ENCODE measurements at places on chromosomes 7 and 10.

- H3K4me1 ChIP-seq = peaks cover 19% of the 10 kb centered on the region
- H3K27me3 ChIP-seq = no peaks in the 10 kb centered on the region
- H3K4me3 ChIP-seq = peak overlapping the region; percentile 12
- H3K27ac ChIP-seq = peak overlapping the region; percentile 75
Observed at GRCh38 chr7:134804854-134805253, 25.4 kb downstream of the CALD1 start.

DNA sequence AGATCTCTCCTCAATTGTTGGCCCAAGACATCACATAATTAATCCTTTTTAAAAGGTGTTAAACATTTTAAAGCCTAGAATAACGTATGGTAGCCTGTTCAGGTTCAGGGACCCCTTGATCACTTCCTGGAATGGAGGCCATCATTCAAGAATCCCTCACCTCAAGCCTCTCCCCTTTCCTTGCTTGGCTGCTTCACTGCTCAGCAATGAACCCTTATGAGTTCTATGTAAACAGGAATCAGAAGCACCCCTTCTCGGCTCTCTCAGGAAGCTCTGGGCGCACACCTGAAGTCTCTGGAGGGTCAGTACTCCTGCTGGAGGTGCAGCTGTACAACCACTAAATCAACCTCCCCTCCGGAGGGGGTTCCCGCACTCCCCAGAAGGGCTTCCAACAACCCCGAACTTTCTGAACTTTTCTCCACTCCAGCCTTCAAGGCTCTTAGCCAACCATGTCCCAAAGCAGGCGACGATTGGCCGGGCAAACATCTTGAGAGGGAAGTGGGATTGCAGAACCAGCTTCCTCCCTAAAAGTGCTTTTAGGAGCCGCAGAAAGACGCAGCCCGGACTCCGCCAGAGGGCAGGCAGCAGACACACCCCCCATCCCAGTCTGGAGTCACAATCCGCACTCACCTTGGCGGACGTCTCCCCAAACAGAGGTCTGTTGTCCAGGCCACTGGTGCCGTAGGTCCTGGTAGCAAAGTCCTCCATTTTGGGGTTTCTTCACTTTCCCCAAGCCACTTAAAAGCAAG, 562 bp downstream of the TMEM243 start:
- peak overlapping the region; percentile 58 for H3K27ac ChIP-seq
- DNase-seq = peak; percentile 27
- peaks cover 3% of the 10 kb centered on the region for H3K27me3 ChIP-seq
- peaks cover 12% of the 10 kb centered on the region for H3K4me1 ChIP-seq
- H3K4me3 ChIP-seq = peak overlapping the region; percentile 93

DNA sequence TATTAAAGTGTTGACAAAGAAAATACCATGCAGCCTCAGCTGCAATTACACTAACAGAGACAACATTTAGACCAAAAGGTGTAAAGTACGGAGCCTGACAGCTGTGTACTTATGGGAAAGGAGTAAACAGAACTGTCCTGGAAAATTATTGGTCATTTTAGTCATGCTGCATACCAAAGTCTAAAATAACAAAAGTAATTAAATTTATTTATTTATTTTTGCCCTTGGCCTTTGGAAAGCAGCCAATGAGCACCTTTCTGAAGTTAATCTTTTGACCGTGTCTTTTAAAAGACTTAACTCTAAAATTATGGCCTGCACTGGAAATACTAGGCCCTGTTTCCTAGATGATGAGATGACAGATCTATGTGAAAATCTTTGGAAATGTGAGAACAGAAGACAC, 597.6 kb downstream of the NXPH1 start:
- no peak overlapping the region for H3K4me3 ChIP-seq
- no peaks in the 10 kb centered on the region for H3K36me3 ChIP-seq
- DNase-seq = no peak
- H3K4me1 ChIP-seq = no peaks in the 10 kb centered on the region
- H3K27me3 ChIP-seq = no peaks in the 10 kb centered on the region

DNA sequence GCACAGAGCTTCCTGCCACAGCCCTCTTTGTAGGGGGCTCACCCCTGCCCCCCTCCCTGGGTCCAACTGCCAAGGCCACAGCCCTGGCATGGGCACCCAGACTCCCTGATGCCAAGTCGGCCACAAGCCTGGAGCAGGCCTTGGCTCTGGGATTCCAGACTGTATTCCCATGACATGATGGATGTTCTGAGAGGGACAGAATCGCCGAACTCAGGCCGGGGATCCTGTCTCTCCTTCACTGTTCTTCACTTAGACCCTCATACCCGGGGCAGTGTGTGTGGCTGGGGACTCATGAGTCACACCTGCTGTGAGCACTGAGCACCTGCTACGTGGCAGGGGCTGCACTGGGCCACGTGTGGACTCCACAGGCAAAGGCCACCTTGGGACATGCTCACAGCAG, 7.9 kb downstream of the CALML5 start:
- no peaks in the 10 kb centered on the region for H3K27me3 ChIP-seq
- no peaks in the 10 kb centered on the region for H3K36me3 ChIP-seq
- DNase-seq = no peak
- H3K27ac ChIP-seq = no peak overlapping the region
- H3K4me3 ChIP-seq = no peak overlapping the region

- peak; percentile 100 for DNase-seq
- H3K27me3 ChIP-seq = no peaks in the 10 kb centered on the region
- peak overlapping the region; percentile 24 for H3K4me3 ChIP-seq
- peaks cover 34% of the 10 kb centered on the region for H3K4me1 ChIP-seq
- peak overlapping the region; percentile 92 for H3K27ac ChIP-seq
Observed at GRCh38 chr10:17512341-17513001, 58.1 kb upstream of the ST8SIA6 start.

GRCh38 chr10:9238041-9238440, 1183.6 kb downstream of the GATA3 start:
- no peak overlapping the region for H3K4me3 ChIP-seq
- DNase-seq = no peak
- no peaks in the 10 kb centered on the region for H3K27me3 ChIP-seq
- H3K36me3 ChIP-seq = no peaks in the 10 kb centered on the region
- no peak overlapping the region for H3K27ac ChIP-seq

- H3K36me3 ChIP-seq = no peaks in the 10 kb centered on the region
- DNase-seq = no peak
- H3K4me3 ChIP-seq = no peak overlapping the region
- H3K27me3 ChIP-seq = no peaks in the 10 kb centered on the region
- H3K4me1 ChIP-seq = peaks cover 25% of the 10 kb centered on the region
- H3K27ac ChIP-seq = no peak overlapping the region
Observed at GRCh38 chr10:17077890-17078289, 51.7 kb downstream of the CUBN start.
